ENCODE measurements at places on chromosomes 11 and 22.
A peak's percentile ranks its signal among the peaks of the same experiment; 100 is the strongest.

- DNase-seq, result no peak
Measured at GRCh38 chr11:14930369-14930768, 38.3 kb upstream of the CYP2R1 start.

GRCh38 chr11:10329935-10330334 is 25.1 kb downstream of the ADM start:
- DNase-seq, result no peak

DNA sequence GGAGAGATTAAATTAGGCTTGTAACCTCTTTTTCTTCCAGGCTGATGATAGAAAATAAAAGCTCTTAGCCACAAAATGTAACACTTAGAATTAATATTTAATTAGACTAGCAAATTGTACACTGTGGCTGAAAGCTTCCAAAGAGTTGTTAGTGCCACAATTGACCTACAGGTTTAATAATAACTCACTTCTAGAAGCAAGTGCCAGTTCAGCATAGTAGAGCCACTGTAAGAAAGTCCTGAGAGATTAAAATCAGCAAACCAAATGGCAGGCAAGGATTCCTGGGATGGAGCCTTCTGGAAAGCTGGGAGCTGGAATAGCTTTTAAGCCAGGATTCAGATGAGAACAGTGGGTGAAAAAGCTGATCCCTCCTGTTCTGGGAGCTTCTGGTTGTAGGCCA is 131.0 kb downstream of the ELP4 start:
- no peak for DNase-seq

GRCh38 chr11:4881188-4881587 is 512 bp upstream of the OR51T1 start:
- no peak for DNase-seq

DNA sequence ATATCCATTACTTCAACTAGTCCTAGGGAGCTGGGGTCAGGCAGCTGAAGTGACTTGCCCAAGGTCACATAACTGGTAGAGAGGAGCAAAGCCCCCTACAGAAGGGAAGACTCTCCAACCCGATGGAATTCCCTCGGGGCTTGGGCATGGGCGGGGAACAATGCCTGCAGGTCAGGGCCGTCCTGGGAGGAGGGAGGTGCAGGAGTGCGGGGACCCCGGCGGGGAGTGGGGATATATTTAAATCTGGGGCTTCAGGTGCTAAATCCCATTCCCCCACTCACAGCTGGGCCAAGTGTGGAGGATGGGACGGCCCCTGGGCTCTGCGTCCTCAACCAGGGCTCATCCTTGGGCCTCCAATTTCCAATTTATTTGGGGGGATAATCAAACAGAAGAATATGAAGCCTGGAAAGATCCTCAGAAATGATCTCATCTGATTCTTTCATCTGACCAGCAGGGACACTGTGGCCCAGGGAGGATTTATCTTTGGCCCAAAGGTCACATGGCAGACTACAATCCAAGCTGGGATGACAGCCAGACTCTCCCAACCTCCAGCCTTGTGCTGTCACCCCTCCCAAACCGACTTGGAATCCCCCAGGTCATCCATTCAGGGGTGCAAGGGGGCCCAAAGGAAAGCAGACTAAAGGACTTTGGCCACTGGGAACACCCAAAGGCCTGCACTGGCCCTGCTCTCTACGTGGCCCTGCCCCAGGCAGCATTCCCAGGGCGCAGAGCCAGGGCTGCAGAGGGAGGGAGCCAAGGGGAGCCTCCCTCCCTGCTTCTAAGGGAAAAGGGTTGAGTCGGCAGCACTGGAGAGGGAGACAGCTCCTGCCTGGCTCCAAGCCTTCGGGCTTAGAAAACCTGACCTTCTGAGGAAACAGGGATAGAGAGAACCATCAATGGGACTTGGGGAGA is 8.7 kb upstream of the C1QTNF6 start:
- DNase-seq, result peak; percentile 29

GRCh38 chr11:86775361-86775760 is 25.0 kb upstream of the PRSS23 start:
- DNase-seq, result no peak

DNA sequence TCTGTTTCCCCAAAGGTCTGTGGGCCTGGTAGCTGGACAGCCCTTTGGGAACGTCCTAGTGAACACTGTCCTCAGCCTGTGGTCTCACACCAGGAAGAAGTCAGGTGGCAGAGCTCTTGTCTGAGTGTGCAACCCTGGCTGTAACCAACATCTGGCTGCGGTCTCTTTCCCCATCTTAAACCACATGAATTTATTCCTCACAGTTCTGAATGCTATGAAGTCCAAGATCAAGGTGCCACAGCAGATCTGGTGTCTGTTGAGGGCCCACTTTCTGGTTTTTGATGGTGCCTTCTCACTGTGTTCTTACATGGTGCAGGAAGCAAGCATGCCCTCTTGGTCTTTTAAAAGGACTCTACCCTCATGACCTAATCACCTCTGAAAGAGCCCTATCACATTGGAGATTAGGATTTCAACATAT is 2.7 kb downstream of the UPB1 start:
- DNase-seq, result no peak

DNA sequence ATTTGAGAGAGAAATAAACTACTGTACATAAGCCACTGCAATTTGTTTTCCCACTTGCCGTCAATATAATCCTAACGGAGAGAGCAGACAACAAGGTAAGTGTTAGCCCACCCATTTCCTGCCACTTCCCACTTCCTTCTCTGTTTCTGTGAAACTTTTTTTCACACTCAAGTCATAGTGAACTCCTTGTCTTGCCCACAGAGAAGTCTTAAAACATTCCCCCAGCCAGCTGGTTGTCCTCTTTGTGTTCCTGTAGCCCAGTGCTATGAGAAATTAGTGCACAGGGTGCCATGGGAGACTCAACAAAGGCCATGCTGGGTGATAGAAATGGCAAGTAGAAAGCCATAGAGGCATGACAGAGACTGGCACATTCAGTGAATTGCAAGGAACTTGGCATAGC is 208.6 kb downstream of the BLID start:
- no peak for DNase-seq

DNA sequence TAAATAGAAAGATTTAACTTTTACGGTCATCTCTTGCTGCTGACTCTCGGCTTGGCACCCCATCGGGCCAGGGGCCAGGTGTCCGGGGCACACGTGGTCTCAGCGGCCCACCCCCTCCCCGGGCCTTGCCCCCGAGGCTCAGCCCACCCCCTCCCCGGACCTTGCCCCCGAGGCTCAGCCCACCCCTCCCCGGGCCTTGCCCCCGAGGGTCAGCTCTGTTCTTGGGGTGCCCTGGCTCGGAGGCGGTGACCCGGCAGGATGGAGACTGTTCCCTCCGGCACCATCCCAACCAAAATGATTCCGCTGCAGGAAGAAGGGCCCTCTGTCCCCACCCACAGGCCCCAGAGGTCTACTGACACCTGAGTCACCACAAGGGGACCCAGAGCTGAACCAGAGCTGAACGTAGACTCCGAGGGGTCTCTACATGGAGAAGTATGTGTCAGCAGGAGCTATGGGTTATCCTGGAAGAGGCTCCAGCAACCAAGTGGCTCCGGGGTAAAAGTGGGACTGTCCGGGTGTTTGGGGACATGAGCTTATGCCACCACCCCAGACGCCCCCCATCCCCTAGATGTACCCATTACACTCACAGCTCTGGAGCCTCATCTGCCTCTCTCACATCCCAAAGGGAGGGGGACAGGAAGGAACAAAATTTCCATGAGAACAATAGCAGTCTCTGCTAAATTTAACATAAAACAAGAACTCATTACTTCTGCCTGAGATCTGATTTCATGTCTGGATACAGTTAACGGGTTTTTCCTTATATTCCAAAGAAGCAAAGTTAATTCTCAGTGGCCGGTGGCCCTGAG is 38.4 kb downstream of the MACROD1 start:
- no peak for DNase-seq

GRCh38 chr11:47980907-47981621 is 705 bp downstream of the PTPRJ start:
- no peak for DNase-seq

GRCh38 chr11:26331911-26332571 is at the start of gene ANO3:
Gene ANO3, plus strand, starts transcription at chr11:26332130. Its CDS starts 146 bp downstream, at chr11:26332276.
- DNase-seq, result no peak

DNA sequence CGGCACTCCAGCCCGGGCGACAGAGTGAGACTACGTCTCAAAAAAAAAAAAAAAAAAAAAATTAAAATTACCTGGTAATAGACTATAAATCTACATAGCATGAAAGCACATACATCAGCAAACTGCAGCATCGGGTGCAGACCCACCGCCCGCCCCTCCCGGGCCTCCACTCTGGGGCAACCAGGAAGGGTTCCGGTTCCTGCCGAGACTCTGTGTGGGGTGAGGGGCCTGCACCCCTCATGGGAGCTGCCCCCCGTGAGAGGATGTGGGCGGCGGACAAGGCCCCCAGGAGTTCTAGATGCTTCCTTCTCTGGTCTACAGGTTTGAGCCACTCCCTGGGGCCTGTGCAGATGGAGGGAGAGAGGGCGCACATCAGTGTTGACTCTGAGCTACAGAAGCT is 9.1 kb downstream of the DRD4 start:
- DNase-seq, result no peak

DNA sequence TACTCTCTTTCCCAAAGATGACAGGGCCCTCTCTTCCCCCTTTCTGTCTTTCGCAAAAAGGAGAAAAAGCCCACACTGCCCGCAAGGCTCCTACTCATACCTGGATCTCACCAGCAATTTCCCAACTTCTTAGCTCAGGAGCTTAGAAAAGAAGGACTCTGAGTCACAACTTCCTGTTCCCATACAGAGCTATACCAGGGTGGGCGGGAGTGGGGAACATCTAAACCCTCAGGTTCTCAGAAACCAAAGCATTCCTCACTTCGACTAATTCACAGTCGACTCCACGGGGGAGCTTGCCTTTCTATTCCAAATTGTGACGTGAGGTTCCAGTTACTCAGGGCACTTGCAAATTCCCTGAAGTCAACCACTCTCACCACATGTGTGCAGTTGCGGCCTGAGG is 61.9 kb downstream of the MTNR1B start:
- no peak for DNase-seq

DNA sequence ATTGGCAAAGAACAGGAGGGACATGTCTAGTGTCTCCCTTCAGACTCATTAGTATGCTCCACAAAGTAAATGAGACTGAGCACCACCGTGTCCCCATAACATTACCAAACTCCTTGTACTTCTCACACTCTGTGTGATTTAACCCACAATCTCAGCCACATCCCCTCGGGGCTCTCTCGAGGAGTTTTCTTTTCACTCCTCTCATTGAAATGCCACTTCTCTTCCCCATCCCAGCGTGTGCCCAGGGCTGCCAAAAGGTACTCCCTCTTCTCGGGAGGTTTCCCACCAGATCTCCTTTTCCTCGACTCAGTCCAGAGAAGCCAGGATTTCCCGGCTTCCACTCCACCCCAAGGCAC is 1.1 kb downstream of the RBFOX2 start:
- no peak for DNase-seq

DNA sequence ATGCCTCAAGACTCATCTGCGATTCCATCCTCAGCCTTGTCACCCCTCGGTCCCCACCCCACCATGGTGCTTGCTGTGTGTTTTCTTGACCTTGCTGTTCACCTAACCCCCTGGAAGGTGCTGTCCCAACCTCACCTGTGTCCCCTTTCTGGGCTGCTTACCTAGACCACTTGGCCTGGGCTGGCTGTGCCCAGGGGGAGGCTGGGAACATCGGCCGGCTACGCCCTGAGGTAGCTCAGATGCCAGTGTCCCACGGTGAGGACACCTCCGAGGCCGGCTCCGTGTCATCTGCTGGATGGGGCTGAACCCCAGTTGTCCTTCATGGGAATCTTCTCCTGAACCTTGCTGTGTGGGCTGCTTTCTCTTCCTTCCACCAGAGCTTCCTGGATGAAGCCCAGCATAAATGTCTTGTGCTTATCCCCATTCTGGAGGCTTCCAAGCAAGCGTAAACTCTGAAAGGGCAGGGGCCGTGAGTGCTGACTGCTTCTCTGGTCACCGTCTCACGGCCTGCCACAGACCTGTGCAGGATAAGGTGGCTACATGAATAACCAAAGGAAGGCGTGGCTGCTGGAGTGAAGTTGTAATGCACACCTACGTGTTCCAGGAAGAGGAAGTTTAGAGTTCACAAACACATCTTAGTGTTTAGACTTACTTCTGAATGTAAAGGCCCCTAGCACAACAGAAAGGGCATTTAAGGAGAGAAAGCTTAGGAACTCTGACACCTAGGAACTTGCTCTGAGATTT is 724.3 kb downstream of the TBC1D22A start:
- no peak for DNase-seq

GRCh38 chr11:121048464-121049233 is 24.7 kb downstream of the TBCEL start:
- DNase-seq, result no peak

- DNase-seq, result no peak
Measured at GRCh38 chr11:122811721-122812120, 26.6 kb upstream of the CRTAM start.

- DNase-seq, result no peak
Measured at GRCh38 chr22:43213051-43213450, 26.1 kb upstream of the TTLL12 start.

- no peak for DNase-seq
Measured at GRCh38 chr22:44383064-44383575, 70.4 kb upstream of the SHISAL1 start.

DNA sequence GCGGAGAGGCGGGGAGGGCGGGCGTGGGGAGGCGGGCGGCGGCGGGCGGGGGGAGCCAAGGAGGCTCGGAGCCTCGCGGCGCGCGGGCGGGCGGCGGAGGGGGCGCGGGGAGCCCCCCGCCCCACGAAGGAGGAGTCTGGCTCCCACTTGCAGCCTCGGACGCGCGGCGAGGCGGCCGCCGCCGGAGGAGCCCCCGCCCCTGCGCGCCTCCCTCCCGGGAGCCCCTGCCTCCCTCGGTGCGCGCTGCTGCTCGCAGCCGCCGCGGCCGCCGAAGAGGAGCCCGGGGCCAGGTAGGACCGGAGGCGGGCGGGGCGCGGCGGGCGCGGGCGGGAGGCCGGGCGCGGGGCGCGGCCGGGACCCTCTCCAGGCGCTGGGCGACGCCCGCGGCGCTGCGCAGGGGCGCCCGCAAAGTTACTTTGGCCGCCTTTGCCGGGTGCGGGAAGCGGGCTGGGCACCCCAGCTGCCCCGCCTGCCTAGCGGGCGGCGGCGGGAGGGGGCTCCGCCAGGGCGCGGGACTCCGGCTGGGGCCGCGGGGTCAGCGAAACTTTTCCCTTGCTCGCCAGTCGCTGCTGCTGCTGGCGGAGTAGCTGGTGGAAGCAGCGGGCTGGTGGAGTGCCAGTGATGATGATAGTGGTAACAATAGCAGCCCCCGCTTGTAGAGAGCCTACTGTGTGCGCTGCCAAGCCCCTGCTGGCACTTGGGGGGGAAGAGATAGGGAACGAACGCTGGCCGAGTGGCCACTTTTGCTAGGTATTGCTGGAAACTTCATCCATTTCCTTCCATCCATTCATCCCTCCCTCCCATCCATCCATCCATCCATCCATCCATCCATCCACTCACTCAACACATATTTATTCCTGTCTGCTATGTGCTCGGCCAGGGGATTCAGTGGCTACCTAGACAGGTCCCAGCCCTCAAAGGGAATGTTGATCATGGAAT is at the start of gene MPPED1:
Gene MPPED1 (plus strand): TSS at position 146 of the 939 bp plus-strand sequence. CDS start 12,972 bp downstream, outside the sequence.
- DNase-seq, result no peak

GRCh38 chr22:48750282-48750681 is 1077.4 kb downstream of the BRD1 start:
- no peak for DNase-seq

GRCh38 chr11:114135737-114136151 is 76.2 kb downstream of the ZBTB16 start:
- DNase-seq, result no peak

Data from nucleus accumbens (tissue), 56 donors.